Bronchial epithelial cell (primary cell): ENCODE measurements at places on chromosomes 1 and 21.

GRCh38 chr1:222233444-222234158 is 314.3 kb downstream of the HHIPL2 start:
- no peak for DNase-seq

- no peak for DNase-seq
These were observed 20.0 kb upstream of the CLIC4 start for GRCh38 chr1:24725209-24725651.

DNA sequence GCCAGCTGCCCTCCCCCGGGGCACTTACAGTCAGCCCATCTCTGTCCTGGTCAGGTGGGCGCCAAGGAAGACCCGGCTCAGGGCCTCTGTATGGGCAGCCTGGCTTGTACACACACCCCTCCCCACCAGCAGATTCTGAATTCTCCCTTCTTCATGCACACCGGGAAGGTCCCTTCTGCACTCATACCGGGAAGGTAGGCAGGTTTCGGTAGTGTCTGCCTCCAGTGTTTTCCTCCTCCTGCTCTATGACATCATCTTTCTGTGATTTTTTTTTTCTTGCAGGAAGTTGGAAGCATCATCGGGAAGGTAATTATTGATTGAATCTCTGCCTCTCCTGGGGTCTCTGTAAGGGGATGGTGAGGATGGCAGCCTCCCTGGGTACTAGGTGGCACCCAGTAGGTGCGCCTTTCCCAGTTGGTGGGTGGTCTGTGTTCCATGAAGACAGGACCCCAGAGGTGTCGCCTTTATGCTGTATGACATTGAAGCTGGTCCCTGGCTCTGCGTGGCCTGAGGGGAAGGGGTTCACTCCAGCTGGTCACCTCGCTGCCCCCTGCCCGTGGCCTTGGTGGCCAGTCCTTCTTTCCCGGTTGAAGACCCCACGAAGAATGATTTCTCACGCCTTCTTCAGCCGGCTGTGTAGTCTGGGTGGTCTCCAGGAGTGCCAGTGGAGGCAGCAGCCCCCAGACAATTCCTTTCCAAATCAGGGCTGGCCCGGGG is 82.1 kb upstream of the COL6A1 start:
- no peak for DNase-seq

GRCh38 chr21:34647555-34647954 is 21.2 kb upstream of the CLIC6 start:
- no peak for DNase-seq

- peak; percentile 85 for DNase-seq
These were observed 6.6 kb upstream of the AK4 start for GRCh38 chr1:65141394-65141793.

DNA sequence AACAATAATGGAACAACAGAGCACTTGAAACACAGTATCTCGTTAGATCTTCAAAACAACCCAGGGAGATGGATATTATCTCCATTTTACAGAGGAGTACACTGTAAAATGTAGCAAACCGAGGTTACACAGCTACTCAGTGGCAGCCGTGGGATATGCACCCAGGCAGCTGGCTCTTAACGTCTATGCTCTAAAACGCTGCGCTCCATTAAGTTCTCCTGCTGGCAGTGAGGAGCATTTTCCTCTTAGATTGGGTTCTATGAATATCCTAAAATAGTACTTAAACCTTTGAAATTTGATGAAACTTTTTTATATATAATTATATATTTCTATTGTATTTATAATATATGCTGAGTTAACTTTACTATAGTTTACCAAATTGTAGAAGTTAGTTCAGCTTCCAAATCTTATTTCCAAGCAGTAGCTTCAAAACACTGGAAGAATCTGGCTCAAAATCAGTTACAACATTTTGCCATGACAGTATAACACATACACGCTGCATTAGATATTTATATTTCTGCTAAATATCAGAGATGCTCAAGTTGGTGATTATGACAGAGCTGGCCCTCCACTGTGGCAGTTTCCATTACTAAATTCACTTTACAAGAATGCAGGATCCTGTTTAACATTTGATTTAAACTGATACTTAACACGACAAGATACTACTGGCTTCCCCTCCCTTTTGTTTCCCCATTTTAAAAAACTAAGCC is 49.5 kb downstream of the TGFBR3 start:
- no peak for DNase-seq

- DNase-seq = no peak
These were observed 24.0 kb downstream of the RGS4 start for GRCh38 chr1:163093169-163093568.

- no peak for DNase-seq
These were observed 15.4 kb upstream of the GUCA2B start for GRCh38 chr1:42137766-42138165.

DNA sequence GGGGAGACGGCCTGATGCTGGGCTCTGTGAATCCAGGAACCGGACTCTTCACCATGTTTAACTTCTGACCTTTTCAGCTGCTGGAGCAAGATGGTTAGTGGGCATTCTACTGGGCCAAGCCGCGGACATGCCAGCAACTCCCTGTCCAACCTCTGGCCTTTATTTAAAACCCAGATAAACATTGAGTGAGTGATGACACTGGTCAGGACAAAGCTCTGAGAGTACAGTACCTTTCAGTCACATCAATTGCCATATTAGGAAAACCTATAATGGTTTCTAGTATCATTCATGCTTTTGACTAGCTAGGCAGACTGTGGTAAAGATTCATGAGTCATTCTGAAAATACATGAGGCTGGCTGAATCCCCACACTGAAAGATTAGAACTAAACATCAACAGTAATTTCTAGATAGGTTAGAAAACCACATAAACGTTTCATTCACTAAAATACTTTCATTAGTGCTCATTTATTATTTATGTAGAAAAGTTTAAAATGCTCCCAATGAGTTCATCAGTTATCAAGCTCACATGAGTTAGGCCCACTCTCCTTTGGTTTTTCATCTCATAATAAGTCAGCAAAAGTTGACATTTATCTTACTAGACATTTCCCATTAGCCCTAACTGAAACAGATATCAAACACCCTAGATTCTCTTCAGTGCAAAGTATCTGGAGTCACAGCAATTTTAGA is 7.1 kb upstream of the ACTA1 start:
- peak; percentile 51 for DNase-seq

GRCh38 chr21:22585558-22585957 is 1587.3 kb downstream of the NCAM2 start:
- no peak for DNase-seq

- peak; percentile 49 for DNase-seq
These were observed 144.0 kb downstream of the FMN2 start for GRCh38 chr1:240235521-240236288.

DNA sequence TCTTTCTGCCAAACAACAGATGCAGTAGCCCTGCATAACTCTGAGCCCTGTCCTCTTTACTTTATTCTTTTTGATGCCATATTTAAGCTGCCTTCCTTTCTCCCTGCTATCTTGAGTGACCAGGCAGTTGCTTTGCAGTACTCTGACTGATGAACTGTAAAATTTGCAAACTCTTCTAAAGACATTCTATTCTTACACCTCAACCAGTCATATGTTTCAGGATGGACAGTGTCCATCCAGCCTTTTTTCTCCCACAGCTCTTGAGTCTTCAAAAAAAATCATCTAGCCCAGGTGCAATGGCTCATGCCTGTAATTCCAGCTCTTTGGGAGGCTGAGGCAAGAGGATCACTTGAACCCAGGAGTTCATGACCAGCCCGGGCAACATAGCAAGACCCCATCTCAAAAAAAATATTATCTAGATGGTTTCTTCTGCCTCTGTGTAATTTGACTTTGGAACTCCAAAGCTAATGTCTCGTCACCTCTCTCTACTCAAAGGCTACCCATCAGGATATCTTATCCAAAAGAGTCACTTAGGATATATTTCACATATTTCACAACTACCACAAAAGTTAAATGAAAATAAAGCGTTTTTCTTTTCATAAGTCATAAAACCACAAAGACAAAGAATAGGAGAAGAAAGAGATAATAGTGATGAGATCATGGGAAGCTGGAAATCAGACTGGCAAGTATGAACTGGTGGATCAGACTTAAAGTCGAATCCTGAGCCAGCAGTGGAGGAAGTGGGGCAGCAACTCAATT is 54.6 kb upstream of the IPO9 start:
- peak; percentile 94 for DNase-seq

GRCh38 chr1:27332536-27333281 is 9.1 kb upstream of the SYTL1 start:
- DNase-seq = no peak

DNA sequence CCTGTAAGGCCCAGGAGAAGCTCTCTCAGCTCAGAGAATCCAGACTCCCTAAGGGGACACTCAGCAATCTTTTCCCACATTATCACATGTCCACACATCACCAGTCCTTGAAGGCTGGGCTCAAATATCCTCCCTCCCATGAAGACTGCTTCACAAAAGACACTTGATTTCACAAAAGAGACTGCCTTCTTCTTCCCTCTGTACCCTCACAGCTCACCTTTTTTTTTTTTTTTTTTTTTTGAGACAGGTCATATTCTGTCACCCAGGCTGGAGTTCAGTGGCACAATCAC is 1.5 kb downstream of the CD58 start:
- DNase-seq = no peak

GRCh38 chr21:45391743-45392572 is 13.0 kb upstream of the COL18A1 start:
- DNase-seq = no peak

DNA sequence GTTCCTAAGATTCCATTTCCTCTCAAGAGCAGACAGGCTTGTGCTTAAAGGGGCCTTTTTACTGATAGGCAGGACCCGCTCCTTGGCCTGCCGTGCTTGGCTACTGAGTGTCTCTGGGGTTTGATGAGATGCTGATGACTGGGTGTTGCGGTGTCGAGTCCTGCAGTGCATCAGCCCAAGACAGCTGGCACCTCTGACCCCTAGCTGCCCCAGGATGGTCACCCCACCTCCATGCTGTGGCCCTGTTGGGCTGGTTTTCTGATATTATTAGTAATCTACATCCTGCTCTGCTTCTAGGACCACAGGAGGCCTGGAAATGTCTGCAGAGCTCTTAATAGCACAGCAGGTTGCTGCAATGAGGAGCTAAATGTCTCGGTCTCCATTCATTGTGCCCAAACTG is 28.7 kb downstream of the LRRC71 start:
- no peak for DNase-seq

DNA sequence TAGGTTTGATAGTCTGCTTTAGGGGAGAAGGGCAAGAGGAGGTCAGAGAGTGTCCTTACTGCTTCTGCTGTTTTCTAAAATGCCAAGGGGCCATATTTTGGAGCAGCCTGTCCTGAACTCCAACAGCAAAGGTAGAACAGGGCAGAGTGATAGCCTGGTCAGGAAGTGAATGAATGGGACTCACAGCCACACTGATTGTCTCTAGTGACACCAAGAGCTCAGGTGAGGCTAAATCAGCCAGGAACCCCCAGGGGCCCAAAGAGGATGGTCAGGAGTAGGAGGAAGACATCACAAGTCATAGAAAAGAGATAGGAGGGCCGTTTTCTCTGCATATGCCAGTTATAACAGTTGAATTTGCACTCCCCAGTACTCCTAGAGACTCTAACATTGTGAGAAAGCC is 97.4 kb upstream of the DUSP10 start:
- no peak for DNase-seq

DNA sequence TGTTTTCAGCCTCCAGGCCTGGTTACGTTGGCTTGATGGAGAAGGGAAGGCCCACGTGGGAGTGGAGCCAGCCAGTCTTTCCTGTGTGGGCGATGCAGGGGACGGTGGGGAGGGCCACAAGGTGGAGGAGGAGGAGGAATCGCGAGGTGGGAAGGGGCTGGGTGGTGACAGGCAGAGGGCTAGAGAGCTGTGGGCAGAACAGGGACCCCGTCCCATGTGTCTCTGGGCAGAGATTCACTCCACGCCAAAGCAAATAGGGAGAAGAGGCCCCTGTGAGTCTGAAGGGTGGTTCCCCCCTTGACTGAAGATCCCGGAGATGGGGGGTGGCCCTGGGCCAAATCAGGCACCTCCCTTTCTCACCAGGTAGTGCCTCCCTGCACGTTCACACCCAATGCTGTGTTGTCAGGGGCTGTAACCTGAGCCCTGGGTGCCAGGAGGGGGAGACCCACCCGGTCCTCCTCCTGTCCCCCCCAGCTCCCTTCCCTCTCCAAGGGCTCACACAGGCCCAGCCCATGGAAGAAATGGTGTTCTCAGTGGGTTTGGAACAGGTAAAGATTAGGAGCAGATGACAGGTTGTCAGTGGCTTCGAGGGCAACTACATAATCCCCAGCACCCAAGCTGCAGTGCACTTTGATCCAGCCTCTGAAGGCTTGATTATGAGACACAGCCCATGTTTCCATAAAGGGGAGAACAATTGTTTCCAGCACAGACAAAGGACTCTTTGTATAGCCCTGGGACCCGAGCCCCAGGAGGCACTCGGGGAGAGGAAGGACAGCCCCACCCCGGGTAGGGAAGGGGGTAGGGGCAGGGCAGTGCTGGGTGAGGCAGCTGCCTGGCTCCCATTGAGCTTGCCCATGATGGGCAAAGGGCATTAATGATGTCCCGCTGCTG is 37.7 kb upstream of the GPR37L1 start:
- DNase-seq = no peak

DNA sequence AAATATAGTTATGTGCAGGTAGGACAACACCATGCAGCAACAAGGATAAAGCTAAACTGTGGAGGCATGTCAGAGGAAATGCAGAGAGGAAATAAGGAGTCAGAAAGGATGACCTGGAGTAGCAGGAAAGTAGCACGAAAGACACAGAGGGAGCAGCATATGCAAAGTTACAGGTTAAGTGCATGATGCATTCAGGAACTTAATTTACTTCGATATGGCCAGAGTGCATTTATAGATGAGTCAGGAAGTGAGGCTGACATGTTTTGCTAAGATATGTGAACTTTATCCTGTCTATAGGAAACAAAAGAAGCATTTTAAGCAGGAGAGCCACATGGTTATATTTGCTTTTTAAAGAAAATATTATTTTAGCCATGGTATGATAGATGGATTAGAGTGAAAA is 15.4 kb upstream of the MUTYH start:
- DNase-seq = peak; percentile 52

DNA sequence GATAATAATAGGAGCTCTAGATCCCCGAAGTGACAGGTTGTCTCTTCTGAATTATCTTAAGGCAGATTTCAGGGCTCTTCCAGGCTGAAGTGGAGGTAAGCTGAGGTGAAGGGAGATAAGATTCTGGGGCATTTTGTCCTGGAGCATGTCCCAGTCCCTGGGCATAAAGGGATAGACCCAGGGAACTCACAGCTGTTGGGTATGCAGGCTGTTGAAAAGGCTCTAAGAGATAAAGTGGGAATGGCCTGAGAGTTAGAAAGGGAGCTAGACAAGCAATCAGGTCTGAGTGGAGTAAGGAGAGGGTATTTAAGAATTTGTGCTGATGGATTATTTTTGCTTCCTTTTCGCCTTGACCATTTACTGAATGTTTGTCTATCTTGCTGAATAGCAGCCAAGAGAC is 123.7 kb downstream of the NOS1AP start:
- DNase-seq = no peak

GRCh38 chr1:21750841-21751240 is 32.1 kb downstream of the USP48 start:
- DNase-seq = no peak

DNA sequence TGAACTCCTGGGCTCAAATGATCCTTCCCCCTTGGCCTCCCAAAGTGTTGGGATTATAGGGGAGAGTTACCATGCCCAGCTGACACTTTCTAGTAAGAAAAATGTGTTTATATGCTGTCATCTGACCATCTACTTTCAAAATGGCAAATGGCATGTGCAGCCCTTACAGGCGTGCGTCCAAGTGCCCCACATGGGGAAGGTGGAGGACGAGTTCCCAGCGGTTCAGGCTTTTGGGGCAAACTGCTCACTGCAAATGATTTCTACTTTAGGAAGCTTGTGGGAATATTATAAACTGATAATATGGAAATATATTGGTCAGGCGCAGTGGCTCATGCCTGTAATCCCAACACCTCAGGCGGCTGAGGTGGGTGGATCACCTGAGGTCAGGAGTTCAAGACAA is 41.5 kb upstream of the NADK start:
- no peak for DNase-seq
